NCI-H187 treated with DMSO at 0.1 percent for 48 hours (cell line): ENCODE measurements at places on chromosomes 13 and 19.

GRCh38 chr13:21434588-21434987 lies 24.5 kb downstream of the ZDHHC20 start:
- DNase-seq: no peak

GRCh38 chr13:74669149-74669548 lies 534.9 kb upstream of the KLF12 start:
- DNase-seq: no peak

- no peak for DNase-seq
These were observed 37.3 kb downstream of the IL12RB1 start for GRCh38 chr19:18049385-18049784.

DNA sequence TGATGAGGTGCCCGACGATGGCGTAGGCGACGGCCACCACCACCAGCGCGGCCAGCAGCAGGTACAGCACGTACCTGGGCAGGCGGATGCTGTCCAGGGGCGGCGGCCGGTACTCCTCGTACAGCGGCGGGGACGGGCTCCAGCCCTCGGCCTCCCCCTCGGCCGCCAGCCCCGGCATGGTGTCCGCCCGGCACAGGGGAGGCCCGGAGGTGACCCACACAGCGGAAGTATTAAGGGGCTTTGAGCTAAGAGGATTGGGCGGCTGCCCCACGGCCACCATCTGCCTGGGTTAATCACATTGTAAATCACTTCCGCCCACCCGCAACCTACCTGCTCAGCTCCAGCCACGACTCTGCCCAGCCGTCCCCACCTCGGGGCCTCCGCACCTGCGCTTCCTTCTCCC lies at the start of gene SMIM44:
Gene SMIM44, minus strand, starts transcription at position 216 of the 403 bp plus-strand sequence. Its CDS starts 38 bp downstream, at position 178.
- DNase-seq: no peak

DNA sequence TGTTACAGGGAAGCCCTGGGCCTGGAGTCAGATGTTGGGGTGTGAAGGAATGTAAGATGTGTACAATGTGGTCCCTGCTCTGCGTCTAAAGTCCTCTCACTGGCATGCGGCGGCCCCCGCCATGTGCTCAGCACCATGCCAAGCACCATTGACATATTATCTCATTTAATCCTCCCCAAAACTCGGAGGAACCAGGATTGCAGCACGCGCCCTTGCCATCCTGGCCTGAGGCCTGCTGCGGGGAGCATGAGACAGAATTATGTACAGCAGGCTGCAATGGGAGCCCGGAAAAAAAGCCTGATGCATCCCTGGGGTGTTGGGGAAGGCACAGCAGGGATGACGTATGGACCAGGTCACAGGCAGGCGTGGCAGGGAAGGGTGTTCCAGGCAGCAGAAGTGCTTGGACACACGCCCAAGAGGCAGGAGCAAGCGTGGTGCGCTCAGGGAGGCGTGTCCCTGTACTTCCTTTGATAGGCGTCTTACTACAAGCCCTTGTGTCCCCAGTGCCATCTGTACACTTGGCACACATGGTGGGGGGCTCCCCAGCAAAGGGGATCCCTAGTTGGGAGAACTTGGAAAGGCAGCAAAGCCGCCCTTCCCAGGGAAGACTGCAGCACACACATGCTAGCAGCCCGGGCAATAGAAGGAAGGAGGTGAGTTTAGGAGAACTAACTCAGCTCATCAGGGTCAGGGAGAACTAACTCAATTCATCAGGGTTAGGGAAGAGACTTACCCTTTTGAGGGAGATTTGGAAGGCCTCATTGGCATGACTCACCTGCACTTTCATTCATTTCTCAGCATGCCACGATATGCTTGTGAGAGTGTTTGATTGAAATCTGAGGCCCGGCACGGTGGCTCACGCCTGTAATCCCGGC lies 3.4 kb downstream of the EVI5L start:
- no peak for DNase-seq

DNA sequence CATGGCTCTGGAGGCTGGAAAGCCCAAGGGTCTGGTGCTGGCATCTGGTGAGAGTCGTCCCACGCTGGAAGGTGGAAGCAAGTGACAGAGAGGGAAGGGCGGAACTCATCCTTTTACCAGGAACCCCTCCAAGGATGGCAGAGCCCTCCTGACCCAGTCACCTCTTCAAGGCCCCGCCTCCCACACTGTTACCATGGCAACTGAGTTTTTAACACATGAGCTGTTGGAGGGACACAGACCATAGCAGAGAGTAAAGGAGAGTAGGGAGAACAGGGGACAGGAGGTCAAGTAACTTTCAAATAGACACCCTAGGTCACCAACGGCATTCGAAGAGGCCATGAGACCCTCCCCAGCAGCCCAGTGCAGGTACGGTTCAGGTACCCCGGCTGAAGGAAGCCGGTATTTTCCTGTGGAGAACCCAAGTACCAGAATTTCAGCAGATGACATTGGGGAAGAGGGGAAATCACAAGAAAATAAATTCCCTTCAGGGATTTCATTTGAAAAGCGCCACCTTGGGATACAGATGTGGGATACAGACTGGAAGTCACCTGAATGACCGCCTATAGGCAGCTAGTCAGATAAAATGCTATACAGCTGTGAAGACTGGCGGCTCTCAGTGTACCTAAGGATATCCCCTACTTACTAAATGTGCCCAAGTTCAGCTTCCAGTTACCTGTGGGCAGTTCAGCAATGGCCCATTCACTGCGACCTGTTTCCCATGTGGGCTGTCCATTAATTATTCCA lies 8.0 kb downstream of the IL17D start:
- DNase-seq: no peak

GRCh38 chr13:44969551-44970484 lies 19.5 kb downstream of the NUFIP1 start:
- DNase-seq: peak; percentile 4

GRCh38 chr19:47839411-47839810 lies 17.7 kb downstream of the CRX start:
- DNase-seq: no peak

- no peak for DNase-seq
These were observed 90.5 kb downstream of the STARD13 start for GRCh38 chr13:33194820-33195692.

GRCh38 chr19:16167055-16167454 lies 6.3 kb downstream of the CIB3 start:
- no peak for DNase-seq

- DNase-seq: no peak
These were observed 27.5 kb upstream of the KATNAL1 start for GRCh38 chr13:30334663-30335386.

GRCh38 chr13:44397766-44398223 lies 24.2 kb downstream of the SERP2 start:
- DNase-seq: no peak

DNA sequence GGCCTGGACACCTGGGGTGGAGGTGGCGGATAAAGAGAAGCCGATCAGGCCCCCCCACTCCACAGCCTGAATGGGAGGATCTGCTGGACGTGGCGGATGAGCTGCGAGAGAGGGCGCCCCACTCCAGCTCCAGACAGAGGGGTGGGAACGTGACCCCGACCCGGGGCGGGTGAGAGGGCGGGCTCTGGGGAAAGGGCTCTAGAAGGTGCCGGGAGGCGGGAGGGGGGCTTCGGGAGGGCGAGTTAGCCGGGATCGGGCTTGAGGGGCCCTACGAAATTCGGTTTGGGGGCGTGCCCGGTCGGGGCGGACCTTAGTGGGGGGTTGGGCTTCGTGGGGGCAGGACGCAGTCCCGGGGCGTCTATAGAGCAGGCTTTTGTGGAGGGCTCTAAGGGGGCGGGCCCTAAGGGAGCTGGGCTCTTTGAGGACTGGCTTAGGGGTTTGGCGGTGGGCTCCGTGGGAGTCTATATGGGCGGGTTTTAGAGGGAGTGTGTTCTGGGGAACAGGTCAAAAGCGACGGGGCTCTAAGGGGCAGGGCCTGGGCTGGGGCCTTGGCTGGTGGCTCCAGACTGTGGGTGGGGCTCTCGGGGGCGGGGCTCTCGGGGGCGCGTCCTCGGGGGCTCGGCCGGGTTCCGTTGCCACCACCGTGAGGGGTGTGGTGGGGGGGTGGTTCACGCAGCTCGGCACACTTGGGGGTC lies 4.1 kb upstream of the NANOS3 start:
- DNase-seq: no peak

DNA sequence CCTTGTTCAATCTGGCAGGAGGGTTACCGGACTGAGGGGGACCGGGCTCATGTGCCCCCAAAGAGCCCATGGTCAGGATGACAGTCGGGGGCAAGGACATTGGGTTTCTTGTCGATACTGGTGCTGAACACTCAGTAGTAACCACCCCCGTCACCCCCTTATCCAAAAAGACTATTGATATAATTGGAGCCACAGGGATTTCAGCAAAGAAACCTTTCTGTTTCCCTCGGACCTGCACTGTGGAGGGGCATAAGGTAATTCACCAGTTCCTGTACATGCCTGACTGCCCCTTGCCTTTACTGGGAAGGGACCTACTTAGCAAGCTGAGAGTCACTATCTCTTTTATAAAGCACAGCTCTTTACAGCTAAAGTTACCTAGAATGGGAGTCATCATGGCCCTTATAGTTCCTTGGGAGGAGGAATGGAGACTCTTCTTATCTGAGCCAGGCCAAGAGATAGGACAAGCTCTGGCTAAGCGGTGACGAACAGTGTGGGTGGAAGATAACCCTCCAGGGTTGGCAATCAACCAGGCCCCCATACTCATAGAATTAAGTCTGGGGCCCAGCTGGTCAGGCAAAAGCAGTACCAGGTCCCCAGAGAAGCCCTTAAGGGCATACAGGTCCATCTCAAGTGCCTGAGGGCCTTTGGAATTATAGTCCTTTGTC lies 603.7 kb downstream of the UQCRFS1 start:
- no peak for DNase-seq

GRCh38 chr19:2810141-2811091 lies 9.3 kb upstream of the ZNF554 start:
- DNase-seq: no peak

DNA sequence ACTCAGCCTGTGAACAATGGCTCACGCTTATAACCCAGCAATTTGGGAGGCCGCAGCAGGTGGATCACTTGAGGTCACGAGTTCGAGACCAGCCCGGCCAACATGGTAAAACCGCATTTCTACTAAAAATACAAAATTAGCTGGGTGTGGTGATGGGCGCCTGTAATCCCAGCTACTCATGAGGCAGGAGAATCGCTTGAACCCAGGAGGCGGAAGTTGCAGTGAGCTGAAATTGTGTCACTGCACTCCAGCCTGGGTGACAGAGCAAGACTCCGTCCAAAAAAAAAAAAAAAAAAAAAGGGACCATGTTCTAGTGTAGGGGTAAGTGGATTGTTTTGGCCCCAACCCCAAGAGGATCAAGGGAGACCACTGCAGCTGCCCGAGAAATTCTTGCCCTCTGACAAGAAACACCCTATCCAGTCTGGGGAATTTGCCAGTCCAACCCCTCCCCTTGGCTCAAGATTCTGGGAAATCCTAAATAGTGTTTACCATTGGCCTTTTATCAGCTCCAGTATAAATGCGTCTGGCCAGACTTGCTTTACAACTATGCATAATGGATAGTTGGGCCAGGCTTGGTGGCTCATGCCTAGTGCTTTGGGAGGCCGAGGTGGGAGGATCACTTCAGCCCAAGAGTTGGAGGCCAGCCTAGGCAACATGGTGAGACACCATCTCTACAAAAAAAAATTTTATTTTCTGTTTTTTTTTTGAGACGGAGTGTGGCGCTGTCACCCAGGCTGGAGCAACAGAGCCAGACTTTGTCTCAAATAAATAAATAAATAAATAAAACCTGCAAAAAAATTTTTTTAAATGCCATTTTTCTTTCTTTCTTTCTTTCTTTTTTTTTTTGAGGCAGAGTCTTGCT lies 5.1 kb upstream of the DHDH start:
- DNase-seq: no peak

GRCh38 chr13:30712536-30713532 lies 22.5 kb upstream of the ALOX5AP start:
- no peak for DNase-seq

DNA sequence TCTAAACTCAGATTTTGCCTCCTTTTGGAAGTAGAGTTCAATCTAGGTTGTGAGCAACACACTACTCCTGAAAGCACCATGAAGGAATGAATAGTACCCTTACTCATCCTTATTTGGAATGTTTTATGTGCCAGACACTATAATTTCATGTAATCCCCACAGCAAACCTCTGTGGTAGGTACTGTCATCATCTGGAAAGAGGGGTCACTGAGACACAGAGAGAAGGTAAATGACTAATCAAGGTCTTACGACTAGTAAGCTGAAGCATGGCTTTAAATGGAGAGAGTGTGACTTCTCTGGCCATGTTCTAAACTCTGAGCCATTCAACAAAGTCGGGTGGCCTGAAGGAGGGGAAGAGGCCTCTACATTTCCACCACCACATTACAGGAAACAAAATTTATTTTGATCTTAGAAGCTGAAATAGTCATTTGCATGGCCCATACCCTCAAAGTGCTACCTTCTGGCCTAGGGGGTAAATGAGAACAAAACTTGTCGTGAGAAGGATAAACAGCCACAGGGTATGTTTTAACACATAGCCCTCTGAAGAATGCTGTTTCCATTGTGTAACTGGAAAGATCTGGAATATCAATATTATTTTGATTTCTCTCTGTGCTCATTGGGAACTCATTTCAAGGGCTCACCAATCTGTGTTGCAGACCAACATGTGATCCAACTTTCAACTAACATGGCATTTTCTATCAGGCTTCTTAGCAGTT lies 180.8 kb upstream of the RFC3 start:
- DNase-seq: no peak

GRCh38 chr13:25415241-25415640 lies 43.5 kb downstream of the ATP8A2 start:
- DNase-seq: peak; percentile 88

GRCh38 chr13:30113983-30114570 lies 193.3 kb downstream of the KATNAL1 start:
- no peak for DNase-seq

DNA sequence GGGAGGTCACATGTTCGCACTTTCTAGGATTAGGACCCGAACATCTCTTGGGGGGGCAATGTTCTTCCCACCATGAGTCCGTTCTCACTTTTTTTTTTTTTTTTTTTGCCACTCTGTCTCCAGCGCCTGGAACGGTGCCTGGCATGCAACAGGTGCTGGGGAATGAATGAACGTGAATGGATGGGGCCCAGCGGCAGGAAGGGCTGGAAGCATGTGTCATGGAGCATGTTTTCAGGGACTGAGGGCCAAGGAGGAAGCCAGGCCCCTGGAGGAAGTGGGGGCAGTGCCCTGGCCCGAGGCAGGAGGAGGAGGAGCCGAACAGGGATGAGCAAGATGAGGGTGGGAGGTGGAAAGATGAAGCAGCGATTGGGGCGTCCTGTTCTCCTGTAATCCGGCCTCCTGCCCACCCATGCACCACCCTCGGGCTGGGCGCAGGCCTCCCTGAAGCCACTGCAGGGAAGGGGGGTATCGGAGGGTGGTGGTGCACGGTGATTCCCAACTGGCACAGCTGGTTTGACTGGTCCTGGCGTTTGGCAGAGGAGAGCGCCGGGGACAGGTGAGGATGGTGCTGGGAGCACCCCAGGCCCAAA lies 8.8 kb upstream of the SULT2B1 start:
- no peak for DNase-seq

DNA sequence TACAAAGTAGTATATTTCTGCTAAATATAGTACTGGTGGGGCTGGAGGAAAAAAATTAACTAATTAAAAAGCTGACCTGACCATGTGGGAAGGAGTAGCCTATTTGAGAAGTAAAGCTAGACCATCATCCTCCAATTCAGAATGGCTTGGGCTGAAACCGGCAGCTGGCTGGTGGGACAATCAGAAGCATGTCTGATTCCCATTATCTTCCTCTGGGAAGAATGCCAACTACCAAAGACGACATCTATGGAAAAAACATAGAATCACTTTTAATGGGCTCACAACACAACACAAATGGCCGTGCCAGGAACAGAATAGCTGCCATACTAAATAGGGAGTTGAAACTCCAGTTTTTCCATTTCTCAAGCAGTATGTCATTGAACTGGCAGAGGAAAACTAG lies 120.4 kb upstream of the FREM2 start:
- no peak for DNase-seq
